ENCODE measurements at places on chromosomes 16 and 17.

- no peak for DNase-seq
These were observed 5.3 kb downstream of the PRR15L start for GRCh38 chr17:47952171-47953021.

DNA sequence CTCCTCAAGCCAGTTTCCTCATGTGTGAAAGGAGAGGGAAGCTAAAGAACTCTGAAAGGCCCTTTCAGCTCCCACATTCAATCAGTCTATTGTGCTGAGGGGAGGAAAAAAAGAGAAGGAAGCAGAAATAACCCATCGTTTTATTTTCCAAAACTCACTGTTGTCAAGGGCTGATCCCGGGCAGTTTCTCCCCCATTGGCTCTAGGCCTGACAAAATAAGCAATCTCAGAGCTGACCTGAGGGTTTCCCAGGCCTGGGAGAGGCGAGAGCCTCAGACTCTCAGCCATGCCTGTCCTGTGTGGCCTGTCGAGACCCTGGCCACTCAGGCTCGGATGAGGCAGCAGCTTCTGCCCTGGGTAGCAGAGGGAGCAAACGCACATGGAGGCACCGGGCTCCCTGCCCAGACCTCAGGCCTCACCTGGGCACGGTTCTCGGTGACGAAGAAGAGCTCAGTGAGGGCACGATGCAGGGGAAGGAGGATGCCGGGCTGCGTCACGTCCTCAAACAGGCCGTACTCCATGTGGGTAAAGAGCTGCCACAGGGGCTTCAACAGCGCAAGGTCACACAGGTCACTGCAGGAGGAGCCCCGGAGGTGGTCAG, 45.0 kb upstream of the ATP2A3 start:
- no peak for DNase-seq

- no peak for DNase-seq
These were observed 2.1 kb upstream of the ZSCAN10 start for GRCh38 chr16:3101018-3101840.

DNA sequence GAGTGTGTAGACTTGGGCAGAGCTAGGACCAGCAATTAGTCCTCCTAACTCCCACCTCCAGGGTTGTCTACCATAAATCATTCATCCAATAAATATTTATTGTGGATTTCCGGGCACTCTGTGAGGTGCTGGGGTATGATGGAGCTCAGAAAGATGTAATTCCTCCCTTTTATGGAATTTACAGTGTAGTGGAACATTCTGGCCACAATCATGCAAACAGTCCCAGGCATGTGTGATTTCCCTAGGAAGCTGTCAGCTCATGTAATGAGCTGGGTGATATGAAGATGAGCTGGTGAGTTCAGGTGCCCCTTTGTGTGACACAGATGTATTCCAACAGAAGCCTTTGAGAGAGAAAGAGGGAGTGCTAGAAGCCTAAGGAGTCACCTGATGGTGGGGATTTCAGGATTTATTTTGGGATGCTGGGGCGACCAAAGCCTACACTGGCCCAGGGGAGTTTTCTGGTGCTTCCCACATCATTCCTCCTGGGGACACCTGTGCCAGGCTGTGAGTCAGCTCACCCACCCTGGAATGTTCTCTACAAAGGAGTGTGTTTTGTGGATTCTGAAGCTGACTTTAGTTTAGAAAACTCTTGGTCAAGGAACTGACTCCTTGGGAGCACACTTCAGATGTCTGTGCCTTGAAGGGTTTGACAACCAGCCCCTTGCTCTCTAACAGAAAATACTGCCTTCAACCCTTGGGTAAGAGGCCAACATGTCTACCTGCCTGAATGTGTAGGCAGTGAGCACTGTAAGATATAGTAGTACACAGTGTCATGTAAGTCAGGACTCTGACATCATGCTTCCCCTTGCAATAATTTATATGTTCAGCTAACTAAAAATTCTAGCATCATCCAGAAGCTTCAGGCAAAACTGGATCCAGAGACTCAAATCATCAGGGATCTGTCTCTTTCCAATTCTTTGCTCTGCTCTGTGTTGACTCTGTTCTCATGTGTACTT, 42.9 kb downstream of the HS3ST4 start:
- no peak for DNase-seq

DNA sequence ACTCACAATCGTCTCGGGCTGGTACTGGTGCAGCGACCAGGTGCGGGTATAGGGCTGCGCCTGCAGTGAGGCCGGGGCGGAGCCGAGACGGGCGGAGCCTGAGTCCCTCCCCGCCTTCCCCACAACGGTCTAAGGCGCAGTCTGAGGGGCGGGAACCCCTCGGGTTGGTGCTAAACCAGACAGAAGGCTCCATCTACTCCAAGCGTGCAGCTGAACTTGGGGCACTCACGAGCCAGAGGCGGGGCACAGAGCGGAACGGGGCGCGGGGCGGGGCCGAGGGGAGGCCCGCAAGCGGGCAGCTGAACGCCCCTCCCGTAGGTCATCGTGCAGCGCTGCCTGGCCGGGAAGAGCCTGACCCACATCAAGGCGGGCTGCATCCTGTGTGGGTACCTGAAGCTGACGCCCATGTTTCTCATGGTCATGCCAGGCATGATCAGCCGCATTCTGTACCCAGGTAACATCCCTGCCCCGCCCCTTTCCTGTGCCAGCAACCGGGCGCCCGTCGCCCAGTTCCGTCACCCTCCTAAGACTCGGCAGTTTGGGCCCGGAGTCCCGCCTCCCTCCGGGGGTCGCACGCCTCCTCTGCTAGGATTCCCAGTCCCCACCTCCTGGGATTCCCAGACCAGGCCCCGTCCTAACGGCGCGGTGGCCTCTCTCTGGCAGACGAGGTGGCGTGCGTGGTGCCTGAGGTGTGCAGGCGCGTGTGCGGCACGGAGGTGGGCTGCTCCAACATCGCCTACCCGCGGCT, 5.0 kb downstream of the SLC5A2 start:
- DNase-seq: no peak

GRCh38 chr16:4322121-4323052, 6.5 kb downstream of the GLIS2 start:
- no peak for DNase-seq

- DNase-seq: no peak
These were observed 14.0 kb upstream of the RBFOX3 start for GRCh38 chr17:79624718-79625478.

GRCh38 chr17:57993471-57994365, 5.7 kb upstream of the VEZF1 start:
- no peak for DNase-seq

DNA sequence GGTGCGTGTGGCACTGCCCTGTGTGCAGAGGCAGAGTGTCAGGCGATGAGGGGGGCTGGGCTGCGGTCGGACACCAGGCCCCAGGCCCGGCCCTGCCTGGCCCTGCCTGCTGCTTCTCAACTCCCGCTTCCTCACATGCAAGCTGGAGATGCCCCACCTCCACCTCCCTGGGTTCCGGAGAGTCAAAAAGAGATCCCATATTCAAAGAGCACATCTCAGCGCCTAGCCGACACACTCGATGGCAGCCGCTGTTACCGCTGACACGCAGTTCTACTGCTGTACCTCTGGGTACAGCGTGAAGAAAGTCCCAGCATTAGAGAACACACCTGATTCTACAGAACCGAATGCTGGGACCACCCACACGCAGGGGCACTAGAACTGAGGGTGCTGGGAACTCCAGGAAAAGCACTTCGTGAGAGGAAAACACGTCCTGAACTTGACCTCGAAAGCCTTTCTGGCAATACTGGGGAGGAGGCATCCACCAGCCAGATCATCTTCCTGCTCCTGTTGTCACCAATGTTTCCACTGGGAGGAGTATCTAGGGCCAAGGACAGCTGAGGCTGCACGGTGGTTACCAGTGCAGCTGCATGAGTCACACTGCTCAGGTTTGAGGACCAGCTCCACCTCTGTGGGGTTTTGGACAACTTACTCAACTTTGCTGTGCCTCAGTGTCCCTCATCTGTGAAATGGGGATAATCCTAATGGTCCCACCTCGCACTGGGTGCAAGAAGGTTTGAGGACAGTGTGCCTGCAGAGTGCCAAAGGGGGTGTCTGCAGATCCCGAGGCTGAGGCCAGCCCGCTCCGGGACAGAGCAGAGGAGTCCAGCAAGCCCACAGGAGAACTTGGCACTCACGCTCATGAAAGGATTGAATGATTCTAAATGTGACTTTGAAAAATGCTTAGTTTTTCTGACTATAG, 100.4 kb upstream of the DNAH17 start:
- DNase-seq: no peak

DNA sequence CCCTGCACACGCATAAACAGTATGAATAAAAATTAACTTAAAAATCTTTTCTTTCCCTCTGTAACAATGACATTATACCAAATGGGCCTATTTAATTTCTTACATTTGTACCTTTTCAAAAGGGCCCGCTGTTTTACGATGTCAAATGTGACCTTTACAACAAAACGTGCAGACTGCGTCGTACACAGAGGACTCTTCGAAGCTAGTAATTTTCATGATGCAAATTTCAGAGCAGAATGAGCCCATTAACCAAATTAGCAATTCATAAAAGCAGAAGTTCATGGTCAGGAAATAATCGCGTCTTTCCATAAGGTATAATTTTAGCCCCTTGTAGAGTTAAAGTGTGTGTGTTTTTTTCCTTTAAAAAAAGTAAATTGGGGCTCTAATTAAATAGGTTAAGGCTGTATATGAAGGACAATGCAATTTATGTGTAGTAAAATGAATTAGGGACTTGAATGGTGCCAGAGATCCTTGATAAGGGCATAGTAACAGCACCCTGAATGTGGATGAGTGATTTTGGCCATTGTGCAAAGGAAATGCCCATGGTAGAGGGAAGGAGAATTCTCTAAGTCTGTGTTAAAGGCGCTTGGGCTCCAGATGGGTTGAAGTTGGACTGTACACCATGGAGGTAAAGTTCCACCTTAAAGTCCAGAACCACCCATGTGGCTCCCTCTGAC, 546.4 kb upstream of the EEF2KMT start:
- DNase-seq: no peak

GRCh38 chr17:39547713-39548478, 59.8 kb downstream of the NEUROD2 start:
- DNase-seq: no peak

GRCh38 chr16:11430601-11431317, 85.5 kb downstream of the RMI2 start:
- DNase-seq: no peak

GRCh38 chr17:40251576-40251975, 32.5 kb downstream of the WIPF2 start:
- DNase-seq: no peak

DNA sequence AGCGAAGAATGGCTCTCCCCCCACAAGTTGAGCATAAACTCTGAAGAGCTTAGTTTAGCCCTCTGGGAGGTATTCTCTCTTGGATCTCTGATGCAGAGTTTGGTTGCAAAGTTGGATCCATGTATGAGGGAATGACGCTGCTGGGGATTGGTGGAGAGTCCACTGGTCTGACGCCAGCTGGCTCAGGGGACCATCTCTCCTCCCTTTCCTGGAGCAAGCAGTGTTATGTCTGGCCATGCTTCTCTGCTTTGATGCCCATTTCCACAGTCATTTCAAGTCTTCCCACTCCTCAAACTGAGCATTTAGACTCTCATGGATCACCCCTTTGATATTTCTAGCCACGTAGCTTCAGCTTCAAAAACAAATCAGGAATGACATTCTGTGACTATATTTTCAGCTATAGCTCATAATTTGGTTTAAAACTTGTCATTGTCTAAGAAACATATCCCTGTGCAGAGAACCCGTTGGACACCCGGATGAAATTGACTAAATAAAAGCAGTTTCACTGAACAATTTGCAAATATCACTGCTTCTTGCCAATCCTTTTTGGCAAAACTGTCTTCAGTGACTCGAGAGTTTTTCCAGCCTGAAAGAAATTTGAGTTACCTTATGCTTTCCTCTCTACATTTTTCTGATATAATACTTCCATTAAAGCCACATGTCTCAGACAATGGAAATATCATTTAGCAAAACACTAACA, 193.4 kb upstream of the CDH11 start:
- DNase-seq: no peak

- no peak for DNase-seq
These were observed 100.8 kb upstream of the XYLT1 start for GRCh38 chr16:17571499-17572093.

GRCh38 chr17:50079334-50080095, 15.6 kb upstream of the PDK2 start:
- DNase-seq: no peak

DNA sequence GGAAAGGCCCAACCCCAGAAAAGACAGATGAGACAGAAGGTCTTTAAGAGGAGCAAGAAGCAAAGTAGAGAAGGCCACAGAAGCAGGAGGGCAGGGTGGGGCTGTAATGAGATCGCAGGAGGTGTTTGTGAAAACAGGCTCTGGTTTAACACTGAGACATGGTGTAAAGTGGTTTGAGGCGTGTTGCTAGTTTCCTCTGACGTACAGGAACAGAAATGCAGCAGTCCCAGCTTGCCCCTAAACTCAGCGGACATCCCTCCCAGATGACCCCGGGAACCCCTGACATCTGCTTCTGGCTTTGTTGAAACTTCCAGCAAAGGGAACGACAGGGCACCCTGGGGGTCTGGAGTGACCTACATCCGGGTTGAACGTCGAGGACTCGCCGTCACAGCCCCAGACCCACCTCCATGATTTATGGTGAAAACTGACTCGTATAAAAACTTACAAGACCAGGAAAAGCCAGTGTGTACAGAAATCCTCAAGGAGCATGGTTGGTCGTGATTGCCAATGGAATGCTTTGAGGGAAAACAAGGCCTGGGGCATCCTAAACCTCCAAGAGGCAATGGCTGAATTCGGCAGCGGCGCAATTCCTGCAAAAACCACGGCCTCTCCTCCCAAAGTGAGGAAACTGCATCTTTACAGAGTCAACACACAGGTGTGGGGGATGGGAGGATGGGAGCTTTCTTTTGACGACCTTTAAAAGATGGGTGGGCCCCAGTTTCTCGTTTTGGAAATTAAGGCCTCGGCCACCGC, 25.8 kb downstream of the LITAF start:
- DNase-seq: no peak

GRCh38 chr16:72367851-72368250, 195.9 kb upstream of the PMFBP1 start:
- DNase-seq: no peak

- no peak for DNase-seq
These were observed 24.5 kb upstream of the MTMR4 start for GRCh38 chr17:58538811-58539409.

DNA sequence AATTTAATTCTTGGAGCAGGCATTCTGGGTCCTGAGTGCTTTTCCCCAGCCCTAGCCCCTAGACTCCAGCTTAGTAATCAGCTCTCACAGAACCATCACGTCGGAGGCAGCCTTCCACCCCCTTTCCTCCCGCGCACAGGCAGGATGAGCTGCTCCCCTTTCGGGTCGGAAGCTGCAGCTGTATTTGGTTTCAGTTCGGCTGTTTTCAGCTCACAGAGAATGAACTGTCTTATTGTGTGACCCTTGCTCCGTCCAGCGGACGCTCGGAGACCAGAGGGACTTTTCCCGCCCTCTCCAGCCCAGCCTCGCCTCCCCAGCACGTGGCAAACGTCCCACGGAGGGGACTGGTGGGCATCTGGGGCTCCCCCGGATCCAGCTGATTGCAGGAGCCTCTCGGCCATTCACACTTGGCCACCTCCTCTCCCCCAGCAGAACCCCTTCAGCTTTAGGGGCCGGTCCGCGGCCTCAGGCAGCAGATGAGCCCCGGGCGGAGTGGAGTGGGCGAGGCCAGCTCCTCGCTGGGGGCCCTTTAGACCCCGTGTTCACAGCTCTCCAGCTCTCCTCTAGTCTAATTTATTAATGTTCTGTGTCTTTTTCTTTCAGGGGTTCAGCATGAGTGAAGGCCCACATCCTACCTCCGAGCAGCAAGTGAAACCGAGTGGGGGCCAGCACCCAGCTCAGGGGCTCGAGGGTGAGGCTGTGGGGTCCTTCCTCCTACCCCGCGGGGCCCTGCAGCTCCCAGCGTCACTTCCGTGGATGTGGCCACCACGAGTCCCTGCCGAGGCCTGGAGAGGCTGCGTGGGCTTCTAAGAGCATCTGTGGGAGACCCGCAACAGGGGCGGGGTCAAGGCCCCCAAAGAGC, 863 bp upstream of the UTS2R start:
- DNase-seq: no peak

All from NCI-H2081 treated with DMSO at 0.1 percent for 48 hours (cell line).